ENCODE measurements at places on chromosomes 16 and 17.

DNA sequence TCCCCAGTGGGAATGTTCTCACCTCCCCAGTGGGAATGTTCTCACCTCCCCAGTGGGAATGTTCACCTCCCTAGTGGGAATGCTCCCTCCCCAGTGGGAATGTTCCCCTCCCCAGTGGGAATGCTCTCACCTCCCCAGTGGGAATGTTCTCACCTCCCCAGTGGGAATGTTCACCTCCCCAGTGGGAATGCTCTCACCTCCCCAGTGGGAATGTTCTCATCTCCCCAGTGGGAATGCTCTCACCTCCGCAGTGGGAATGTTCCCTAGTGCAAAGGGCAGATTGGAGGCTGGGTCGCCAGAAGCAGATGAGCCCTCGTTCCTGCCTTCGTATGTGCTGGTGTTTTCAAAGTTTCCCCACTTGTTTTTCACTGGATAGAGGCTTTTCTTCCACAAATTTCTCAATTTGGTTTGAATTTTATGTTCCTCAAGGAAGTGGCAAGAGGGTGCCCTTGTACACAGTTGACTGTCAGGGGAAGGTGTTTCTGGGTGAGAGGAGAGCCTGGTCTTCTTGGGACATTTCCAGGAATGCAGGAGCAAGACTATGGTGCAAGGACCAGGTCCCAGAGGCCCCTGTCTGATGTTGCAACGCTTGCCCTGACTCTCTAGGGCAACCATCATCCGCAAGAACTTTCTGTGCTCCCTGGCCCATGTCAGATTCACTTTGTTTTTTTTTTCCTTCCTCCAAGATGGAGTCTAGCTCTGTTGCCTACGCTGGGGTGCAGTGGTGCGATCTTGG lies 34.0 kb downstream of the TRARG1 start:
- DNase-seq = no peak

DNA sequence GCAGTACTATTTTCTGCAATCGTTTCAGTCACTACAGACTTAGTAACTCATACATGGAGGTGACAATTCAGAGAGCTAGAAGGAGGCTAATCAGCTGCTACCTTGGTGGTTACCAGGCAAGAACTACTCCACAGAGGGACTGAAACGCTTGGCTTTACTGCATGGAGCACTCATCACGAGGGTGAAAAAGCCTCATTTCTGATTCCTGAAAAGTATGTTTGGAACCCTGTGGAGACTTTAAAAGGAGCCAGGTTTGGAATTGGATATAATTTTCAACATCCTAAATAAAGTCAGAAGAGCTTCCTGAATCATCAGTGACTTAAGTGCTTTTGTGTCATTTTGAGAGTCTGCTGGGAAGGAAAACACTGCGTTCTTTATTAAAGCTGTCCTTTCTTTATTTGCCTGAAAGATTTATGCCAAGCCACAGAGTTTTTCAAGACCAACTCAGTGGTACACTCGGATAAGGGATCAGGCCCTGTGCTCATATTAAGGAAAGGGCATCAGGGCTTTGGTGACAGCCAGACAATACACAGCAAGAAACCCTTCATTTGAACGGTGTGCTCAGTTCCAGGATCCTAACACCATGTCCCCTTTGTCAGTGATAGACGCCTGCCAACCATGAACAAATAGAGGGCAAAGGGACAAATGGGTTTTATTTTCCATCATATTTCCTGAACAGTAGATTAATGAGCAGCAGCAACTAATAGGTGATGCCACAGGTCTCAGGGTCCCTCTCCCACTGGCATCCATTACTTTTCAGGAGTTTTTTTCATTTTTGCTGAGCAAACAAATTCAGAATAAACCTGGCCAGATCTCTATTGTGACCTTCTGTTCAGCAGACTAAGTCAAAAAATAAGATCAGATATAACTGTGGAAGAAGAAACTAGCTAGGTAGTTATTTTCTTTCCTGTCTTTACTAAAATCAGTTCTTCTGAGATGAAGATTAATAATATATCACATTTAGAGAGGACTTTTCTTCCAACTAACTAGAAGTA lies 80.5 kb upstream of the CLEC18B start:
- no peak for DNase-seq

DNA sequence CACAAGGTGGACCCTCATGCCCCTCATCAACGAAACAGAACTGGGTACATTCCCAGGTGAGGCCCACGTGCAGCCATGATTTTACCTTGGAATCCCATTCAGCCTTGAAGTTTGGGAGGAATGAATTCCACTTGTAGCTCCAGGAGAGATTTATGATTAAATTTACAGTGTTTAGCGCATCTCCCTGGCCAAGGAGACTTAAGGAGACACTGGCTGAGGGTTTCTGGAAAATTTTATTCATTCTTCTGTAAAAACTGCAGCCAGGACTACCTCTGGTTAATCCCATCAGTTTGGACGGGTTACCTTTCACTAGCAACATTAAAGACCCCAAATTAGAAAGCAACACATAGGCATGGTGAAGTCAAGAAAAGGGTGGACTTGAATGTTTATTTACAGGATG lies 87.2 kb upstream of the SMURF2 start:
- DNase-seq = no peak

DNA sequence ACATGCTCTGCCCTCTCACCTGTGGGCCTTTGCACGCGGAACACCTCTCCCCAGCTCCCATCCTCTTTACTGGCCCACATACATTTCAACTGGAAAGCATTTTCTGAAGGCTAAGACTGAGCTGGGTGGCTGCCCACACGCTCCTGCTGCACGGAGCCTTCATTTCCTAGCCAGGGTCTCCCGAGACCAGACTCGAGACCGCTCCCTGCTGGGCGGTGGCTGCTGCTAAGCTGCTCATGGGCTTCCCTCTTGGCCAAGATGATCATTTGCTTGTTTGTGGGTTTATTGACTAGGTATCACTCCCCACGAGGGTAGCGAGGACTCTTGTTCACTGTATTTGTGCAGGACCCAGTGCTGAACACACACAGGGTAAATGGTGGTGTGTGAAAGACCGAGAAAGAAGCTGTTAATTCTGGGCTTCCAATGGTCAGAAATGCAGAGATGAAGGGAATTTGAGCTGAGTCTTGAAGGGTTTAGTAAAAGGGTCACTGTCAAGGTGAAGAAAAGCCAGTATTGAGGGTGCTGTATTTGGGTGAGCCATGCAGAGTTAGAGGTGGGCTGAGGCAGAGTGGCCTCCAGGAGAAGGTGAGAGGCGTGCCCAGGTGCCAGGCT lies 907 bp downstream of the TRAPPC2L start:
- DNase-seq = no peak

DNA sequence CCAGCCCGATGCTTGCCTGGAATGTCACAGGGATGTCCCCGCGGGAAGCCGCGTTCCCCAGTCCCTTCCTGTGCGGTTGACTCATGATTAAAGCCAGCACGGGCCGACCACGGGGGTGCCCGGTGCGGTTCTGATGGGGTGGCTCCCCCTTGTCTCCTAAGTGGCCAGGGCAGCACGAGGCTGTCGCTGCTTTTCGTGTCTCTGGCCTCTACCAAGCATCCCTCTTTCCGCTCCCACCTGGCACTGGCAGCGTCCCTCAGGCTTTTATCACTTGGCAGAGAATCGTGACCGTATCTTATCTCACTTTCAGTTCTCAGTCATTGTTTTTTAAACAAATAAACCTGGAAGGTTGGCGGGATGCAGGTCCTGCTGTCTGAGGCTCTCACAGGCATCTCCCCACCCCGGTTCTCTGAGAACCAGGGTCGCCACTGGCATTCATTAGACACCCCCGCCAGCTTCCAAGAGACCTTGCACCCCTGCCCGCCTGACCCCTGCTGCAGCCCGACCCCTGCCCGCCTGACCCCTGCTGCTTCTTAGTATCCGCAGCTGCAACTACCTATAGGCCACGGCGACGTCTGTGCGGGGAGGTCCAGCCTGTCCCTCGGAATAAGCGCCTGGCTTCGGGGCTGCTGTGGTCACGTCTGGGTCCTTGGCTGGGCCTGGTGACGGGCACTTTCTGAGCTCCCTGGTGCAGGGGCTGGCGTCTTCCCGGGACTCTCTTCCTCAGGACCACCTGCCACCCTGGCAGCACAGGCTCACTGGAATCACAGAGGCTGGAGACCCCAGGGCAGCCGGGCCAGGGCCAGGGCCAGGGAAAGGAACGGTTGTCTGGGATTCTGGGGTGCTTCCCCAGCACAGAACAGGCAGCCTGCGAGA lies 7.5 kb downstream of the C1QTNF8 start:
- no peak for DNase-seq

DNA sequence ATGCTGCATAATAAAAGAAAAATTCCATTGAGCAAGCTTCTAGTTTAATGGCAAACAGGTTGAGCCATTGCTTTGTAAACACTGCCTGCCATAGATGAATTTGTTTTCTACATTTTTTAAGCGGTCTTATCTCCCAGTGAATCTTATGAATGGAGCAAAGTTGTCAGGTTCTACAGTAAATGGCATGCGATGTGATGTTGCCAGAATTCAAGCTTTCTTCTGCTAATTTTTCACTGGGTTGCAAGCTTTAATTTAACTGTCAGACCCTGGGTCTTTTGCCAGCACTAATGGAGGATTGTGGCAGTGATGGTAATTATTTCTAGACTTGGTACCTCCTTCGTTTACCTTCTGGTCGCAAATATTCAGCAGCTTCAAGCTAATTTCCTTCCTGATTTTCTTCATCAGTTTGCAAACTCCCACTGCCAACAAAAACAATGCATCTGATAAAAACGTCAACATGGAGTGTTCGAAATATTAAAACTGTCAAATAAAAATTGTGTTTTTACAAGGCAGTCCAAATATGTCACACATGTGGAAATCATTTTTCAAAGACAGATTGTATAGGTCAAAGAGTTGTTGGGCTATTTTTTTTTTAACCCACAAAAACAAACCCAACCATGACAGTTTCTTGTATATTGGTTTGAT lies 274.2 kb upstream of the ERCC4 start:
- no peak for DNase-seq

GRCh38 chr17:40909351-40909750 lies 24.3 kb upstream of the KRT20 start:
- DNase-seq = peak; percentile 80

DNA sequence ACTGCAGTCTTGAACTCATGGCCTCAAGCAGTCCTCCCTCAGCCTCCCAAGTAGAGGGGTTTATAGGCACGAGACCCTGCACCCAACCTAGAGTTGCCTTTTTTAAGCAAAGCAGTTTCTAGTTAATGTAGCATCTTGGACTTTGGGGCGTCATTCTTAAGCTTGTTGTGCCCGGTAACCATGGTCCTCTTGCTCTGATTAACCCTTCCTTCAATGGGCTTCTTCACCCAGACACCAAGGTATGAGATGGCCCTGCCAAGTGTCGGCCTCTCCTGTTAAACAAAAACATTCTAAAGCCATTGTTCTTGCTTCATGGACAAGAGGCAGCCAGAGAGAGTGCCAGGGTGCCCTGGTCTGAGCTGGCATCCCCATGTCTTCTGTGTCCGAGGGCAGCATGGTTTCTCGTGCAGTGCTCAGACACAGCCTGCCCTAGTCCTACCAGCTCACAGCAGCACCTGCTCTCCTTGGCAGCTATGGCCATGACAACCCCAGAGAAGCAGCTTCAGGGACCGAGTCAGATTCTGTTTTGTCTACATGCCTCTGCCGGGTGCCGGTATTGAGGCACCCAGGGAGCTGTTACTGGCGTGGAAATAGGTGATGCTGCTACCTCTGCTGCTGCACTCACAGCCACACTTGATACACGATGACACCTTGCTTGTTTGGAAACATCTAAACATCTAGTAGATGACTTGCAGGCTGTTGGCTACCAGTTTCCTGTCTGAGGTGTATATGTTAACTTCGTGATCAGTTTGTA lies 3.3 kb downstream of the RPL13 start:
- DNase-seq = no peak

DNA sequence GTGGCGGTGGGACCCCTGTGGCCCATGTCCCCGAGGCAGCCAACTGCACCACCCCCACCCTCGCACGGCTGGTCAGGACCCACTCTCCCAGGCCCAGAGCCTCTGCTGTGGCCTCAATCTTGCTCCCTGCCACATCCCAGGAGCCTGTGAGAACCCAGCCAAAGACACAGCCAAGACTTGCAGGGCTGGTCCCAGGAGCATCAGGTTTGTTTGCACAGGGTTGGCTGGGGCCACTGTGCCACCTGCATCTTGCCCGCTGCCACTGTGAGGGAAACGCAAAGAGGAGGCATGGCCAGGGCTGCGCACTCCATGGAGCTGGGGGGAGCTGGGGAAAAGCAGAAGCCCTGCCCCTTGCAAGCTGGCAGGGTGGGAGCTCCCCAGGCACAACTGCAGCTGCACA lies 92.5 kb downstream of the SSH2 start:
- DNase-seq = no peak

GRCh38 chr17:10156948-10157607 lies 41.3 kb downstream of the GAS7 start:
- DNase-seq = no peak

- no peak for DNase-seq
Observed at GRCh38 chr17:27989046-27989445, 53.4 kb upstream of the NLK start.

- no peak for DNase-seq
Observed at GRCh38 chr17:55622547-55622946, 100.1 kb downstream of the TMEM100 start.

DNA sequence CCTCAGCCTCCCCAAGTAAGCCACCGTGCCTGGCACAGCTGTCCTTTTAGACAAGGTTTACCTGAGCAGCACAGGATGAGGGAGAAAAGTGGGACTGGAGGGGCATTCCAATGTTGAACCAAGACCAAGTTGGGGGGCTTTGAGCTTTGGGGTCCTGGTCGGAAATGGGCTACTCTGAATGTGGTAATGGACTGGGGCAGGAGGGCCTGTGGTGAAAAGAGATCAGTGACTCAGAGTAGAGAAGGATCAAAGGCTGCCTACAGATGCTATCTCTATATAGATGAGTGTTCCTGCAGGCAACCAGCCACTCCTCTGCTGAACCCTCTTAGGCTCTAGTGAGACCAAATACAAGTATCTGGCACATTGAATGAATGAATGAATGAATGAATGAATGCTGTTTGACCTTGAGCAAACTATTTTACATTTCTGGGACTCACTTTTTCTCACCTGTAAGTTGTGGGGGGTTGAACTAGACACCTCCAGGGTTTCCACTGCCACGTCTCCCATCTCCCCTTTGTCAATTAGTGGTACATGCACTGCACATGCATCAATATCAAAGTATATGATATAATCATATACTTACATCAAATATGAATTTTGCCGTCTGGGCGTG lies 26.3 kb upstream of the ETV4 start:
- DNase-seq = no peak

DNA sequence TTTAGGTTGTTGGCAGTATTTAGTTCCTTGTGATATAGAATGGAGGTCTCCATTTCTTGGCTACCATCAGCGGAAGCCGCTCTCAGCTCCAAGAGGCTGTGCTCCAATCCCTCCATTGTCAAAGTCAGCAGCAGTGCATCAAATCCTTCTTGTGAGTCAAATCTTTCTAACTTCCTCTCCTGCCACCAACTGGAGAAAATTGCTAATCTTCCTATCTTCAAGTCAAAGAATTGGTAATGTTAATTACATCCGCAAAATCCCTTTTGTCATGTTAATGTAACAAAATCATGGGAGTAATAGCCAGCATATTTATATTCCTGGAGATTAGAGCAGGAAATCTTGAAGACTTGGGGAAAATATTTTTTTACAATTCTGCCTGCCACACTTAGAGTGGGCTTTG lies 436.4 kb upstream of the DYNLRB2 start:
- DNase-seq = no peak

- no peak for DNase-seq
Observed at GRCh38 chr16:56625140-56625942, at the start of gene MT1E. TSS of gene MT1E (plus strand) at chr16:56625781. CDS start at chr16:56625852, 71 bp downstream.

GRCh38 chr17:83026311-83026811 lies 53.0 kb upstream of the METRNL start:
- DNase-seq = no peak

- no peak for DNase-seq
Observed at GRCh38 chr17:16593356-16594102, 24.5 kb upstream of the ZNF287 start.

- no peak for DNase-seq
Observed at GRCh38 chr16:30699615-30700099, 686 bp downstream of the SRCAP start.

GRCh38 chr16:55043499-55043898 lies 112.8 kb downstream of the IRX5 start:
- no peak for DNase-seq

Data from NCI-H1436 treated with DMSO at 0.1 percent for 48 hours (cell line).